Dorsolateral prefrontal cortex (tissue), 122 donors: ENCODE measurements at places on chromosomes 6 and 20.

- DNase-seq = no peak
Measured at GRCh38 chr20:50215101-50215690, 24.6 kb downstream of the CEBPB start.

GRCh38 chr6:166162599-166163342 is 4.9 kb downstream of the TBXT start:
- no peak for DNase-seq

DNA sequence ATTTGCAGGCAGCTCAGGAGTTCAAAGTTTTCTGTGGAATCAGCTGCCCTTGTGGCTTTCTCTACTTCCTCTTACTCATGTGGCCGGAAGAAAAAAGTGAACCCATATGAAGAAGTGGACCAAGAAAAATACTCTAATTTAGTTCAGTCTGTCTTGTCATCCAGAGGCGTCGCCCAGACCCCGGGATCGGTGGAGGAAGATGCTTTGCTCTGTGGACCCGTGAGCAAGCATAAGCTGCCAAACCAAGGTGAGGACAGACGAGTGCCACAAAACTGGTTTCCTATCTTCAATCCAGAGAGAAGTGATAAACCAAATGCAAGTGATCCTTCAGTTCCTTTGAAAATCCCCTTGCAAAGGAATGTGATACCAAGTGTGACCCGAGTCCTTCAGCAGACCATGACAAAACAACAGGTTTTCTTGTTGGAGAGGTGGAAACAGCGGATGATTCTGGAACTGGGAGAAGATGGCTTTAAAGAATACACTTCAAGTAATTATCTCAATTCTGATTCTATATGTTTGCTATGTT is 1.1 kb downstream of the MGME1 start:
- DNase-seq = no peak

DNA sequence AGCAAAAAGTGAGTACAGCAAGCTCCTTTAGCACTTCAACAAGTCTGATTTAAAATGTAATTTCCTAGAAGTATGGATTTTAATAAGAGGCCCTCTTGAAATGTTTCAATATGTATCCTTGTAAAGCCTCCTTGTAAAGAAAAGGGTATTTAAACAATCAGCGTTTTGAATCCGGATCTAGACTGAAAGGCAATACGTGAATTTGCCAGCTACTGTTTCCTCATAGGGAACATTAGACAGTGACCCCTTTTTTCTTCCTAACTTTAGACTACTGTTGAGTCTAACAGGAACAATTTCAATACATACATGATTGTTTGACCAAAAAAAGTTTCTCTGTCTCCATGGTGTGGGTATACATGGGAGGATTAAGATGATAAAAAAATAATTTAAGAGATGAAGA is 395.0 kb downstream of the TFAP2A start:
- no peak for DNase-seq

DNA sequence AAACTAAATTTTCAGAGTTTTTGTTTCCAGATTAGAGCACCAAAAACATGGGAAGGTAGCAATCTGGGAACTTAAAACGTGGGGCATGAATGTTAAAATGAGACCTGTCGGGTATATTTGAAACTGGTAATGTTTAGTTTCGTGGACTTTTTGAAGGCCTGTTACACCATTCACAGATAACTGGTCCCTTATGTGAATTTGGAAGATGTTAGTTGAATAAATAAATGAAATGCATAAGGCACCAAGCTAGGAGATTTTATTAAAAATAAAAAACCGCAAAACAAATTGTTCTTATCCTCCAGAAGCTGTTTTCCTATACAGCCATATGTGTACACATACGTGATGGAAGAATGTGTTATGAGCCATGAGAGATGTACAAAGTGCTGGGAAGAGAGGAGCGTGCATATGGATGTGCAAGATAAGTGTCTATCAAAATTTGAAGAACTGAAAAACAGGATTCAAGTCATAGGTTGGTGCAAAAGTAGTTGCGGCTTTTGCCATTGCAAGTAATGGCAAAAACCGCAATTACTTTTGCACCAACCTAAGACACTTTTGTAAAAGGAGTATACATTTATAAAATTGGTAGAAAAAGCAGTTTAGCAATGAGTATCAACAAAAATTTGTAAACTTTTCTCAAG is 700 bp upstream of the MCUR1 start:
- DNase-seq = no peak
